ENCODE measurements at places on chromosomes 5 and 9. TPM values are rescaled to one million over a fixed set of nuclear protein-coding genes. Genes with fewer than 3 reads are reported as not detected.

DNA sequence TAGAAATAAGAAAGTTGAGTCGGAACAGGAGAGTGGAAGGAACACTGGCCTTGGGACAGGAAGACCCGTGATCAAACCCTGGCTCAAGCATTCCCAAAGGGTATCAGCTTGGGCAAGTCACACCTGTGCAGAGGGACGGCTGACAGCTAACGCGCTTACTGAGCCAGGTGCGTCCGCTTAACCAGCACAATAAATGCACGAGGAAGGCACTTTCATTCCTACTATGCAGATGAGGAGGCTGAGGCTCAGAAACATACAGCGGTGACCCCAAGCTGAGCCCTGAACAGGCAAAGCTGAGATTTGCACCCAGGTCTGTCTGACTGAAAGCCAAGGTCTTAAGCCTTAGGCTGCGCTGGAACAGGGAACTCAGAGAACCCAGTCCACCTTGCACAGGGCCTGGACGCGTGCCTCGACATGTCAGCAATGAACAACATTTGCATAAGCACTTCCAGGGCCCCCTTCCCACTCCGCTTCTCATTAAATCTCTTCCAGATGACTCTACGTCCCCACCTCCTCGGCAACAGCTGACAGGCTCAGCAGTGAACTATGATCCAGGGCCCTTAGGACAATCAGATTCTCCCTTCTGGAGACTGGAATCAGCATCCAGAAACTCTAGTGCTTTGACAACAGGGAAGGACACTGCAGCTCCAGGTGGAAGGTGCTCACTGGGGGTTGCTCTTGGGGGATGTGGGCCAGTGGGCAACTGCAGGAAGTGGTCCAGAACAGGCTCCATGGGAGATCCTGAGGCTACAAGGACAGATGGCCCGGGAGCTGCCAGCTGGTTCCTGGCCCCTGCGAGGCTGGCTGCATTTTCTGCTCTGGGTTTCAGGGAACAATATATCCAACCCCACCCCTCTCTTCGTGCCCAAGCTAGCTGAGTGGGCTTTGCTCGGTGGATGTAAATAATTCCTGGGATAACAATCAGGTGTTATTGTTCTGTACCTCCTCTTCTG lies 35.2 kb downstream of the SH3PXD2B start:
- DNase-seq: no peak

TSSK1B gene
- polyA plus RNA-seq: not detected

SLC34A1 gene
- 134 TPM for polyA plus RNA-seq

DNA sequence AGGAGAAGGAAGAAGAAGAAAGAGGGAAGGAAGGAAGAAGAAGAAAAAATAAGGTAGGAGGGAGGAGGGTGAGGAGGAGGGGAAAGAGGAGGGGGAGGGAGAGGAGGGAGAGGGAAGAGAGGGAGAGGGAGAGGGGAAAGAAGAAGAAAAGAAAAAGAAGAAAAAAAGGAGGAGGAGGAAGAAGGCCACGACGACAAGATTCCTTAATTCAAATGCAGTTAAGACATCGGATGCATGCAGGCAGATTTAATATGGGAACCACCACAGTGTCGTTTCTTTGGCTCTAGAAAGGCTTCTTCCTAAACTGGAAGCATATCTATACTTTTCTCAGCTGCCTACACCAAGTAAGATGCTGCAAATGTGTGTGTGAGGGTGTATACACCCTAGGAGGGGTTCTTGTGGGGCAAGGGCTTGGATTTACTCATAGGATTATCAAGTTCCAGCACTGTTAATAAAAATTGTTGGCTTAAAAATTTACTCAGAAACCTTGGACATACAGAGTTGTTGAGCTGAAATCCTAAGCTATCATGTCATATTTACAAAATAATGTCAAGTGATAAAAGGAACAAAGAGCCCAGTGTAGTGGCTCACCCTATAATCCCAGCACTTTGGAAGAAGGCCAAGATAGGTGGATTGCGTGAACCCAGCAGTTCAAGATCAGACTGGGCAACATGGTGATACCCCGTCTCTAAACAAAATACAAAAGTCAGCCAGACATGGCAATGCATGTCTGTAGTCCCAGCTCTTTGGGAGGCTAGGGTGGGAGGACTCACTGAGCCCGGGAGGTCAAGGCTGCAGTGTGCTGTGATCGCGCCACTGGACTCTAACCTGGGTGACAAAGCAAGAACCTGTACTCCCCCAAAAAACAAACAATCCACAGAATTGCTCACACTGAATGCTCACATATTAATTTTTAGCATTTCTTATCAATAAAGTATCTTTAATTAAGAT lies 108.5 kb downstream of the UBAP2 start:
- no peak for DNase-seq

HTR1A gene
- polyA plus RNA-seq: 0.05 TPM

GRCh38 chr5:177529247-177530203 lies 12.8 kb upstream of the DDX41 start:
- DNase-seq: no peak

SIGMAR1 gene
- 50.4 TPM for polyA plus RNA-seq

GRCh38 chr9:115743709-115744605 lies 409.6 kb upstream of the PAPPA start:
- no peak for DNase-seq

CXXC5 gene
- polyA plus RNA-seq: 241 TPM

C9orf153 gene
- not detected for polyA plus RNA-seq

DNA sequence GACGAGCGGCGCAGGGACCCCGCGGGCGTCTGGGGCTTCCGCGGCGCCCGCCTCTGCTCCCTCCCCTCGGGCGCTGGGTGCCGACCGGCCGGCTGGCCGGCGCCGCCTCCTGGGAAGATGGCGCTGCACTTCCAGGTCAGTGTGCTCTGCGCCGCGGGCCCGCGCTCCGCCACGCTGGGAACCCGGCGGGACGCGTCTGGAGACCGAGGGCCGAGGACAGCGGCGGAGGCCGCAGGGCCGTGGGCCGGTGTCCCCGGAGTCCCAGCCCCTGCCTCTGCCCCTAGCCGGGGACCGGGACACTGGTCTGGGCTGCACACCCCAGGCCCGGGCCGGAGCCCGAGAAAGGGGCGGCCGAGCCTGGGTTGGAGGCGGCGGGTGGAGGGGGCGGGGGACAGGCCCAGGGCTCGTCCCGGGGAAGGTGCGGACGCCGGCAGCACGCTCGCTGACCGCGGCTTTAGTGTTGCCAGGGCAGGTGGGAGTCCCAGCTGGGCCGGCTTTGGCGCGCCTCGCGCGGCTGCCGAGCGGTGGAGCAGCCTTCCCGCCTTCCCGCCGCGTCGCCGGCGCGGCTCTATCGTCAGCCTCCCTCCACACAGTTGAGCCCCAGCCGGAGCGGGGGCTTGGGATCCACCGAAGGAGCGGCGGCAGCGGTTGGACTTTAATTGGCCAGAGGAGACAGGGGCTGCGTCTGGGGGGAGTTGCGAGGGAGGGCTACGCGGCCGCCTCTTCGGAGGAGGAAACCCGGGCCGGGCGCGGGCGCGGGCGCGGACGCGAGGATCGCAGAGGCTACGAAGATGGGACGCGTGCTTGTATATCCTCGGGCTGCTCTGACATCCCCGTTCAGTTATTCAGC lies at the start of gene RANBP17:
Gene RANBP17 (plus strand): TSS at position 102 of the 850 bp plus-strand sequence.
- peak; percentile 62 for DNase-seq

- DNase-seq: no peak
These were observed 507 bp upstream of the GPSM1 start for GRCh38 chr9:136326761-136327303.

GRCh38 chr5:161009194-161009593 lies 157.2 kb upstream of the ATP10B start:
- DNase-seq: no peak

DAPK1 gene
- 71.0 TPM for polyA plus RNA-seq

GRCh38 chr5:56852228-56853000 lies 37.1 kb downstream of the MAP3K1 start:
- DNase-seq: no peak

FGF1 gene
- 29.7 TPM for polyA plus RNA-seq

- DNase-seq: no peak
These were observed 41.1 kb upstream of the PLPP6 start for GRCh38 chr9:4620881-4621555.

- DNase-seq: no peak
These were observed 9.4 kb downstream of the ERAP2 start for GRCh38 chr5:96885518-96886338.

DNA sequence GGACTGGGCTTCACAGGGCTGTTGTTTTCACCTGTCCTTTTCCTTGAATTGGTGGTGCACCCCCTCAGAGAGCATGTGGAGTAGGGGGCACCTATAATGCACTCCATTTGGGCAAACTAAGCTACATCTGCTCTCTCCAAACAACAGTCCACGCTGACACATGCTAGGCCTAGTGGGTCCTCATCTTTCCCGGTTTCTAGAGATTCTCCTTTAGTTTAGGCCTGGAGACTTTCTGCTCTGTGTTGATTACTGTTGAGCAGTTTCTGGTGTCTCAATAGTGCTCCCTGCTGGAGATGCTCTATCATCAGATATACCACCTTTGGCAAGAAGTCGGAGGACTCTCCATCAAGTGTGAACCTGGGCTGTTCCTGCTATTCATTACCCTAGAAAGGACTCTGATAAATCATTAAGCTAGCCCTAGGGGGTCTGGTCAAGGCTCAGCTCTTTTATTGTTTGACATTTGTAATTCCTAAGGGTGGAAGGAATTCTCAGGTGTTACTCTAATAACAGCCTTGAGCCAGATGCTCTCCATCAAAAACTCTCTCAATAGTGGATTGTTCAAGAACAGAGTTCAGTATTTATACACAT lies 64.0 kb upstream of the FYB1 start:
- DNase-seq: peak; percentile 41

DNA sequence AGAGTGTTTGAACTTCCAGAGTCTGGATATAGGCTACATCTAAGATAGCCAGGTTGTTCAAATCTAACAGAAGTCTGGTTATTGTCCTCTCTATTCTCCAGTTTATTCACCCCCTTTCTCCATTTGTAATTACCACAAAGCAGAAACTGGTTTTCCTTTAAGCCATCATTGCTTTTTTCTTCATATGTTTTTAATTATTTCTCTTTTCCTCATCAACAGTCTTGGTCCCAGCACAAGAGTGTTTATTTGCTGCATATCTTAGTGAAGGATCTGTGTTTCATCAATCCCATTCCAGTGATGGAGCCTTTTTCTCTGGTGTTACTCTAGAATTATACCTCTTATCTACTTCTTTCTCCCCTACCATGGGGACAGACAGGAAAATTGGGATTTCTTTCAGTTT lies 142.2 kb downstream of the CAMK4 start:
- DNase-seq: no peak

GRCh38 chr9:12697719-12698118 lies 4.5 kb downstream of the TYRP1 start:
- no peak for DNase-seq

GRCh38 chr5:44389090-44389822 lies at the start of gene FGF10:
Gene FGF10 (minus strand): TSS chr5:44389420. CDS start chr5:44388682, 738 bp downstream.
- DNase-seq: no peak

RAB3C gene
- 1.9 TPM for polyA plus RNA-seq

DNA sequence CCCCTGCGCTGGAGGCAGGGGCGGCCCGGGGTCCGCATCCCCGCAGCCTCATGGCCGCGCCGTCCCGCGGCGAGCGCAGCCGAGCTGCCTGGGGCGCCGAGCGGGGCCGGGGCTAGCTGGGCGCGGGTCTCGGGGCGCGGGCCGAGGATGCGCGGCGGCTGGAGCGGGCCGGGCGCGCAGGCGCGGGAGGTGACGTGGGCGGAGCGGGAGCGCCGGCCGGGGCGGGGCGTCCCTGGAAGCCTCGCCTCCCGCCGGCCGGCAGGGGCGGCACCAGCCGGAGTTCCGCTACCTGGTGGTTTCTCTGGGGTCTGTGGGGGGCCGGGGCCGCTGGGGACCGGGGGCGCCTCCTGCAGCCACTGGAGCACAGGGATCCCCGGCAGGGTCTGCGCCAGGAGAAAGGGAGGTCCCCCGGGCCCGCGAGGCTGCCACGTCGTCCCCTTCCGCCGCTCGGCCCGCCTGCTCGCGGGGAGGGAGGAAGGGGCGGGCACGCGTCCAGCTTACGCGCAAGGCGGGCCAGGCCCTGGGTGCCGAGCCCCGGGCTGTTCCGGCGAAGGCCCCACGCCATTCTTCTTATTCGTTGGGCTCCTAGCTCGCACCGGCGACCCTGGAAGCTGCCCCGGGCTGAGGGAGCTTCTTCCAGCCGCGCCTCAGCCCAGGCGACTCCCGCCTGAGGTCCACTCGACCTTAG lies at the start of gene LPCAT1:
Gene LPCAT1 (minus strand): TSS at position 168 of the 688 bp plus-strand sequence. CDS start 116 bp downstream, at position 52.
- DNase-seq: peak; percentile 45

RABGAP1 gene
- 57.6 TPM for polyA plus RNA-seq

DNA sequence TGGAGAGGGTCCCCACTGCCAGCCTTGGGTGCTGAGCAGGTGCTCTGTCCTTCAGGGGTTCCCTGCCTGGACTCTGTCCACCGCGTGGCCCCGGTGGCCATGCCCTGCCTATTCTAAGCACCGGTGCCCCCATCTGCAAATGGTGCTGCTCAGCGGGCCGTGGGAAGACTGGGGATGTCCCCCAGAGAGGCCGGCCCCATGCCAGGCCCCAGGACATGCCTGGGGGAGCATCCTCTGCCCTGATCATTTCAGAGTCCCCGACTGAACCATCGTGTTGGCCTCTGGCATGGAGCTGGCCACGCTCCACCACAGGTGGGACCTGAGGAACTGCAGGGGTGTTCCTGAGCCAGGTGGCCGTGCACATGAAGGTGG lies 64.7 kb downstream of the RXRA start:
- no peak for DNase-seq

- DNase-seq: no peak
These were observed 35.3 kb downstream of the SNX24 start for GRCh38 chr5:122880749-122881148.

C6 gene
- polyA plus RNA-seq: 2.9 TPM

SNCAIP gene
- 29.4 TPM for polyA plus RNA-seq

DNA sequence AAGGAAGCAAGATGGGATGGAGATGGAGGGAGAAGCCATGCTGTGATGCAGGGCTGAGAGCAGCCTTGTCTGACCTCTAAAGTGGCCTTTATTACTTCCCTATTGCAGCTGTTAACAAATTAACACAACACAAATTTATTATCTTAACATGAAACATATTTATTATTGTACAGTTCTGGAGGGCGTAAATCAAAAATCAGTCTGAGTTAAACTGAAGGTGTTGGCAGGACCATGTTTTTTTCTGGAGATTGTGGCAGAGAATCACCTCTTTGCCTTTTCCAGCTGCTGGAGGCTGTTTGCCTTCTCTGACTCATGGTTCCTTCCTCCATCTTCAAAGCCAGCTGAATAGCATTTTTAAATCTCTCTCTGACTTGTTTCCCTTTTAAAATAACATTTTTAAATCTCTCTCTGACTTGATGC lies 7.2 kb upstream of the MCC start:
- no peak for DNase-seq

DNA sequence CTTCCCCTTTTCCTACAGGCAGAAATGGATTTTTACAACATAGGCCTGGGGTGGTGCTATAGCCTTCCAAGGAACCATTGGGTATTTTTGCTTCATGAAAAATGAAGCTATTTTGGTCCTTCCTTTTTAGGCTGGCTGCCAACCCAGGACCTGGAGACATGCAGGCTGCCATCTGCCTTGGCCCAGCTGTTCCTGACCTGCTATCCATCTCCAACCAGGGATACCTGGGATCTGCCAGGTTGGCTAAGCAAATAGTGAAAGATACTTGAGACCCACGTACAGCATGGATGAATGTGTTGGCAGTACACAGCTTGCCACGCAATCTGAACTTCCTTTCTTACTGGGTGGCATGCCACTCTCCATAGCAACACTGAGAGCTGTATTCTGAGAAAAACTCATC lies 31.1 kb downstream of the MRPS27 start:
- DNase-seq: no peak

SLC6A7 gene
- 0.06 TPM for polyA plus RNA-seq
